ENCODE measurements at places on chromosomes 7 and 10.
A peak's percentile ranks its signal among the peaks of the same experiment; 100 is the strongest.

- DNase-seq: no peak
Measured at GRCh38 chr7:91164506-91164905, 99.7 kb upstream of the FZD1 start.

DNA sequence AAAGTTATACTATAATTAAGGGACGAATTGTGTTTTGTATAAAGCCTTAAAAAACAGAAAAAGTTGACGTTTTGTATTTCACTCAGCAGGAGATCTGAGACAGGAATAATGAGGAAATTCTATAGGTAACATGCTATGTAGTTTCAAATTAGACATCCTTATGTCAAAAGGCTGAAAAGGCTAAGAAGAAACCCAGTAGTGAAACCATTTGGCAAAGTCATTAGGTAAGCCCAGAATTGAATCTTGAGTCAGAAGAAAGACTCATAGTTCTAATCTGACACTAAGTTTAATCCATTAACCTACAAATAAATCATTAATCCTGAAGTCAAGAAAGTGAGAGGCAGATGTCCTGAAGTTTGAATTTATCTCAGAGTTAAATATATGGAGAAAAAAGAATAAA lies 79.3 kb downstream of the RNF133 start:
- no peak for DNase-seq

- no peak for DNase-seq
Measured at GRCh38 chr10:82206831-82207230, 331.8 kb downstream of the NRG3 start.

DNA sequence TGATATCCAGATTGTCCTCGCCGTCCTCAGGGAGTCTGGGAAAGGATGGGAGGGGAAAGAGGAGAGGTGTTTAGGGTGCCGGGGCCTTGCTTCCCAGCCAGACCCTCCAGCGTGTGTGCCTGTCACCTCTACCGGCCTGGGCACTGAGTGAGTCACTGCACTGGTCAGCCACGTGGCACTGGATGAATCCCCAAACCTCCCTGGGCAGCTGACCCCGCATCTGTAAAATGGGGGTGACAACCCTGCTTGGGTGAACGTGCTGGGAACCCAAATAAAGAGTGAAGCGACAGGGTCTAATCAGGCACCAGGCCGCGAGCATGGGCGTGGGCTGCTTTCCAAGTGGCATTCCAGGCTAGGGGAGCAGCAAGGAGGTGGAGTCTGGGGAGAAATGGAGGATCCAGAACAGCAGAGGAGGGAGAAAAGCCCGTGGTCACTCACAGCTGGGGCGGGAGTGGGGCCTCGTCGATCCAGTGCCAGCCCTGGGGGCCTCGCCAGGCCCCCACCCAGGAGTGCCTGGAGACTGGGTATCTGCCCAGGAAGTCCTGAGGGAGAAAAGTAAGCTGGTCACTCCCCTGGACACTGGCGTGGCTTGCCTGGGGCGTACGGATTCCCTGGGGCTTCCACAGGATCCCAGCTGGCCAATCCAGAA lies 29.7 kb downstream of the KLRG2 start:
- no peak for DNase-seq

DNA sequence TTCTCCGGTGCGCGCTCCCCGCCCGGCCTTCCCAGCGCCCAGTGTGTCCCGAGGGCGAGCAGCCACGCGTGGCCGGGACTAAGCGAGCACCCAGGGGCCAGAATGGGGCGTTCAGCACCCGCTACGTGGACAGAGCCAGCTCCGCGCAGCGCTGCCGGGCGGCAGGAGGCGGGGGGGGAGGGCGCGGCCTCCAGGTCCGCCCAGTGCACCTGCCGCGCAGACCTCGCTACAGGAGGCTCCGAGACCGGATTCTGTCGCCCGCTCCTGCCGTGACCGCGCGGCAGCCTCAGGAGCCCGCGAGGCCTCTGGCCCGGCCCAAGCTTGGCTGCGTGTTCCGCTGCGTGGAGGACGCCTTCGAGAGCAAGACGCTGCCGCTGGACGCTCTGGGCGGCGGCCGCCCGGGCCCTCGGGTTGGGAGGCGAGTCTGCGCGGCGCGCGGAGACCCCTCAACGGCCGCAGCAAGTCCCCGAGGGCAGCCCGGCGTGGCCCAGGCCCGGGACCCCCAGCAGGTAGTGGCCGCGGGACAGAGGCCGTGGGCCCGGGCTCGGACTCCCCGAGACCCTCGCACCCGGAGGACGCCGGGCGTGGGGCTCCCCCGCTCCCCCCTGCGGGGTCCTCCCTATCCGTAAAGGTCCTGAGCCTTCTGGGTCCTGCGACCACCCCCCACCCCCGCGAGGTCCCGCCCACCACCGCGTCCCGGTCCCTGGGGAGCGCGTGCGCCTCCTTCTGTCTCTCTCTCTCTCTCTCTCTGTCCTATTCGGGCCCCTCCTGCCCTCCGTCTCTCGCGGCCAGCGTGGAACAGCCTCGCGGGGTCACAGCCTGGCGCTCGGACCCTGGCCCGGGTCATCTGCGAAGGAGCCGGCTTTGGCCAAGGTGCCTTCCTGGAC lies 904 bp upstream of the DPYSL4 start:
- peak; percentile 67 for DNase-seq

DNA sequence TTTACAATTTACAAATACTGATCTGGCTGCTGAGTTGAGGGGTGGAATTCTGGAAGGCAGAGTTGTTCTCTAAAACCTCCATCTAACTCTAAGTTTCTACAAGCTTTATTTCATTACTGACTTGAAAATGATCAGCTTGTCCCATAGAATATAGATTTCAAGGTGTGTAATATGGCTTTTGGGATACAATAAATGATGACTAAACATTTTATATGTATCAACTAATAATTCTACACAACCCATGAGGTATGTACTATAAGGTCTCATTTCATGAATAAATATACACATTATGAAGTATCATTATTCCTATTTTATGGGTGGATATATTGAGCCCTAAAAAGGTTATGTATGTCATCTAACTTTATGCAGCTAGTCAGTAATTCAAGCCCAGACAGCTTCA lies 1214.3 kb upstream of the SORCS1 start:
- DNase-seq: no peak
